Stimulated activated CD8-positive, alpha-beta memory T cell treated with anti-CD3 and anti-CD28 coated beads, Interleukin-4, amount 100 ng/mL, for 4 hours (primary cell): ENCODE measurements at places on chromosomes 3 and 15.

GRCh38 chr15:29601811-29602210 lies 220.5 kb downstream of the TJP1 start:
- DNase-seq = no peak

GRCh38 chr15:40630313-40630712 lies 36.3 kb downstream of the KNL1 start:
- no peak for DNase-seq

DNA sequence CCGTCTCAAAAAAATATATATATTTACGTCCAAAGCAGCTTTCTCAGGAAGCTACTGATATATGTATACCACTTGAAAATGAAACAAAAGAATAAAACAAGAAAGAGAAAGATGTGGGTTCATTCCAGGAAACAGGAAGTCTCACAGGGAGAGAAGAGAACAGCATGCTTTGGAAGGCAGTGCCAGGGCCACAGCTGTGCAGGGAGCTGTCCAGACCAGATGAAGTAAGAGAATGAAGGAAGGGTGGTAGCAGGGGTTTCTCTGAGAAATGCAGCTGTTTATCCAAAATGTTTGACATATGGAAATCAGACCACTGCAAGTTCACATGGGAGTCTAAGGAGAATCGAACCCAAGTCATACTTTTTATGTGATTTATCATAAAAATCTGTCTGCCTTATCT lies 8.9 kb upstream of the GPR27 start:
- DNase-seq = no peak

DNA sequence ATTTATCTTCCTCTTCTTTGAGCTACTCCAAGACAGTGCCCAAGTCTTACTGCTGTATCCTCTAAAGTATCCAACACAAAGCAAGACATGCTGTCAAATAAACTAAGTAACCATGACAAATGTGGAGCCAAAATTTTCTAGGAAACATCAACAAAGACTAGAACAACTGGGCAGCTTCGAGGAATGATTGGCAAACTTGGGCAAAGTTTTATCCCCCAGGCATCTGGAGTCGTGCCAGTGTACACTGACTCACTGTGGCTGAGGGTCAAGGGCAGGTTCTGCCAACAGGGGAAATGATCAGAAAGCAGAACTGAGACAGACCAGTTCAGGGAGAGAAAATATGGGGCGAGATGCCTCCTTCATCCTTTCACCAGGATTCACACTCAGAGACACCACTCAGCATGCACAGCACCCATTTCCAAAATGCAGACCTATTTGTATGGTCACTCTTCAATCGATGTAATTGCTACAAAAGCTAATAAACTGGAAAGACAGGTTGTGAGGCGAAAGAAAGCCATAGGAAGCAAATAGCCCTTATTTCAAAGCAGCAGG lies 65.8 kb downstream of the MB21D2 start:
- DNase-seq = no peak
